ENCODE measurements at places on chromosomes 5 and 9.

- no peak for DNase-seq
Measured at GRCh38 chr5:5481206-5481605, 58.7 kb downstream of the ICE1 start.

DNA sequence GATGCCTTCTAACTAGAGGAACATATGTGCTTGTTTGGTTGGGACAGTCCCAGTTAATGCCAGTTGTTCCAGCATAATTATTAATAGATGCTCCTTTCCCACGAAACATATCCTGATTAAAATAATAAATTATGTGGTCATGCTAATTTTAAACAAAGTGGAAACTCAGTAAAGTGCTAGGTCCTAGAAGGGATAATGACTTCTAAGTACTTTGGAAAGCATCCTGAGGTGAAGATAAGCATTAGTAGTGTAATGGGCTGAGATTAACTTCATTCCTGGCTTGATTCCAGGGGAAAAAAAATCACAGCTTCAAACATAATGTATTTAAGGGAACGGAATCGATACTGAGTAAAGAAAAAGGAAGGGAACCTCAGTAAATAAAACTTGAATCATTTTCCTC lies 213.7 kb upstream of the SNX2 start:
- no peak for DNase-seq

GRCh38 chr5:36389245-36389644 lies 87.5 kb upstream of the RANBP3L start:
- DNase-seq = peak; percentile 7

DNA sequence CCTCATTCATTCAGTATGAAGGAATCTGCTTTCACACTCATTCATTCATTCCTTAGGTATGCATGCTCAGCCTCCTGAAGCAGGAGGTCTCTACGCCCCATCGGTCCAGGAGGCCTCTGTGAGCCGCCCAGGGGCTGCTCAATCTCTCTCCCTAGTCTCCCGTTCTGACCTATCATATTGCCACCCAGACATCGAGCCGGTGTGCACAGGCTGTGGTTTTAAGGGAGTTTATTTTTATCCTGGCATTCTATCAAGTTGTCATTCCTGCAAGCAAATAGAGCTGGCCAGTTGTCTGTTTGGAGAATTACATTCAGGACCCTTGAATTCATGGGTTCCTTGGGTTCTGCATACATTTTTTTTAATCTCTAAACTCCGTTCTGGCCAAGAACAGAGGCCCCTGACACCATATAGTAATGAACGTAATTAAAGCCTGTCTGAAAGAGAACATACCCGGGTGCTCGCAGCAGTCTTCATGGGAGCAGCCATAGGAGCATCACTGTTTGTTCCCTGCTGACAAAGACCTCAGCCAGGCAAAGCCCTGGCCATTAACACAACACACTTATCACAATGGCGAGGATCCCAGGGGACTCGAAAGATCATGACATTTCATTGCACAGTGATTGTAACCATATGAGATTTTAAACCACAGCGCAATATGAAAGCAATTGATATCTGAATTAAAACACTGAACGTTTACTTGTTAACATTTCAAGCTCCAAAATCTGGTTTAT lies 80.9 kb downstream of the ADAMTS16 start:
- no peak for DNase-seq

DNA sequence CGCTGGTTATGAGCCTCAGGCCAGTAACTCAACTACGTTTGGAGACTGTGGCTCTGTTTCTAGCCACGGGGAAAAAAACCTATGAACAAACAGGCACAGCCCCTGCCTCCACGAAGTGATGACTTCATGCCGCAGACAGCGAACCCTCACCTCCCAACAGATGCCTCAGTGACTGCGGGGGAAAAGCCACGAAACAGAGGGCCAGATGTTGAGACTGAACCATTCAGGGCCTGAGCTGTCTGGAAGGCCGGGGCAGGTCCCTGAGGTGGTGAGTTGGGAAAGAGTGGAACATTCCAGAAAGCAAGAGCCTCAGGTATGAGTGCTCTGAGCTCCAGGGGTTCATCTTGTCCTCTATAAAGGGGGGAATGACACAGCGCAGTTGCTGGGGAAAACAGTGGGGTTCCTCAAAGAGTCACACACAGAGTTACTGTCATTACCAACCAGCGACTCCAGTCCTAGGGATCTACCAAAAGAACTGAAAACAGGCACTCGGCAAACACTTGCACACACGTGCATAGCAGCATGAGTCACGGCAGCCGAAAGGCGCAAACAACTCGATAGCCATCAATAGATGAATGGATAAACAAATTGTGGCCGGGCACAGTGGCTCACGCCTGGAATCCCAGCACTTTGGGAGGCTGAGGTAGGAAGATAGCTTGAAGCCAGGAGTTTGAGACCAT lies 15.3 kb downstream of the PLPP7 start:
- no peak for DNase-seq

DNA sequence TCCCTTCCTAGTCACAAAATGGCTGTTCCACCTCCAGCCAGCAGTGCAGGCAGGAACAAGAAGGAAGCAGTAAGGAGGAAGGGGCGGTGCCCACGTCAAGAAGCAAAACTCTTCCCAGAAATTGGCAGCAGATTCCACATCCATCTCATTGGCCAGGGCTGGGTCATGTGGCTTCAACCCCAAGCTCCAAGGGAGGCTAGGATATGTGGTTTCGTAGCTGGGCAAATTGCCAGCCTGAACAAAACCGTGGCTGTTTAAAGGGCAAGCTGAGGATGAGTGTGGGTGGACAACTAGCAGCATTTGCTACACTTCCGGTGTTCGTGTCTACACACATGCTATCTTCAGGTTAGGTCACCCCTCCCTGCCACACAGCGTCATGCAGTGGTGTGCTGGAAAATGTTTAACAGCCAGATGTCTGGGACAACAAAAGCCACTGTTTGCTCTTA lies 92.1 kb upstream of the MAP1B start:
- DNase-seq = no peak

GRCh38 chr9:93541581-93542349 lies 34.6 kb upstream of the PHF2 start:
- DNase-seq = no peak

GRCh38 chr9:81508476-81508875 lies 180.9 kb downstream of the TLE1 start:
- no peak for DNase-seq

DNA sequence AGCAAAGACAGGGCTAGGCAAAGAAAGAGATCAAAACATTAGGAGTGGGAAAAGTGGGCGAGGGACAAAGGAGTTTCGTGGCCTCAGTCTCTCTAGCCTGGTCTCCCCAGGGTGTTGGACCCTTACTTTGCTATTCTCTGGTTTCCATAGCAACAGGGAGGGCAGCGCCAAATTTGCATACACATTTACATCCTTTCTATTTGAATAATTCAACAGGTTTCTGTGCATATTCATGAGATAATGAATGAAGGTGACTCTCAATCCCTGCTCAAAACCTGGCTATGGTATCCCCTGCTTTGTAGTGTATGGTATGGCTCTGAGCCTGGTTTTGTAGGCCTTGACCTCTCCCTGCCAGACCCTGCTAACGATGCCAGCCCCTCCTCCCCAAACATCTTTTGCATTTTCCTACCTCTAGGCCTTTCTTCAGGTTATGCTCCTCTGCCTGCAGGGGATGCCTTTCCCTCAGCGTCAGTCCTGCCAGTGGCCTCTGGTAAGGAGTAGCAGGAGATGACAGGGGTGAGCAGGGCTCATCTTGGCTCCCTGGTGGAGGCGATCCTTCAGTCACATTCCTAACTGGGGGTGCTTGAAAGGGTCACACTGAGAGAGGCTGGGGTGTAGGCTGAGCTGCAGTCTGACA lies 9.8 kb downstream of the RPP25L start:
- no peak for DNase-seq

DNA sequence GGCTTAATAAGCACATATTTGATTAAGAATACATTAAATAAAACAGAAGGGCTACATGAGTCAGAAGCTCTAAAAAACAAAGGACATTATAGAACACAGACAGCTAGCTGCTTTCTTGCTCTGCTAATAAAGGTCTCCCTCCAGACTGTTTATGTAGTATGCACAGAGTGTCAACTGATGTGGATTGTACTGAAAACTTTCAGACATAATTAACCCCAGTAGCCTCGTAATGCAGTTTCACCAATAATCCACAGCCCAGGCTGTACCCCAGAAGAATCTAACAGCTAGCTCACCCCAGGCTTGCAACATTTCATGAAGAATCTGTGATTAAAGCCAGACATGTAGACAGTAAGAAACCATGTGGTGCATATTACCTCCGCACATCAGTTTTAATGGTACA lies 30.8 kb downstream of the FGF10 start:
- DNase-seq = no peak

DNA sequence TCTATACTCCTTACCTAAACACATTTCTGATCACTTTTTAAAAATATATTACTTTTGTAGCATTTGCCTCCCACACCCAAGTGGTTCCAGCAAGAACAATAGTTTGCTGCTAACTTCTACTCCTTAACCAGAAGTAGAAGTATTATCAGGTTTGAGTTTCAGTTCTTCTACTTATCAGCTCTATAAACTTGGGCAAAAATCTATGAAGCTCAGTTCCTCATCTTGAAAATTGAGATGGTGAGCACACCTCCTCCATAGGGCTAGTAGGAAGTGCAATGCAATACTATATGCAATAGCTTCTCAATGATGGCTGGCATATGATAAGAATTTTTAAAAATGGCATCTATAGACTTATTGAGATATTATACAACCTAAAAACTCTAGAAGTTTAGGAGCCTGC lies 283.7 kb downstream of the TLR4 start:
- DNase-seq = no peak

- no peak for DNase-seq
Measured at GRCh38 chr5:59819806-59820205, 73.7 kb downstream of the PDE4D start.

DNA sequence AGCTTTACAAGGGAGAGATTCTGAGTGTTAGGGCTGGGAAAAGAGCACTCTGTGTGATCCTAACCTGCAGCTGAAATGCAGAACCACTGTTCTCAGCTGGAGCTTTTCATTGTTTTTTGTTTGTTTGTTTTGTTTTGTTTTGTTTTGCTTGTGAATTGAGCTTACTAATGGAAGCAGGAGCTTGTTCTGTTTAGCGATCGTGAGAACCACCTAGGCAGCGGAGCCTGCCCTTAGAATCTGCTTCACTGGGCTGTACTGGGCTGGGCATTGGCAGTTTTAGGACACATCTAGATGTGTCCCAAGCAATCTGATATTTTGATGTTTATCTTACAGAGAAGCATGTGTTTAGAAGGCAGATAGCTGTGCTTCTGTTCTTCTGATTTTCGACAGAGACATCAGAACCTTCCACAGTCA lies 14.3 kb downstream of the SYK start:
- no peak for DNase-seq

GRCh38 chr9:32581512-32582143 lies 8.7 kb upstream of the NDUFB6 start:
- DNase-seq = no peak

- no peak for DNase-seq
Measured at GRCh38 chr5:24923400-24923799, 278.6 kb upstream of the CDH10 start.

DNA sequence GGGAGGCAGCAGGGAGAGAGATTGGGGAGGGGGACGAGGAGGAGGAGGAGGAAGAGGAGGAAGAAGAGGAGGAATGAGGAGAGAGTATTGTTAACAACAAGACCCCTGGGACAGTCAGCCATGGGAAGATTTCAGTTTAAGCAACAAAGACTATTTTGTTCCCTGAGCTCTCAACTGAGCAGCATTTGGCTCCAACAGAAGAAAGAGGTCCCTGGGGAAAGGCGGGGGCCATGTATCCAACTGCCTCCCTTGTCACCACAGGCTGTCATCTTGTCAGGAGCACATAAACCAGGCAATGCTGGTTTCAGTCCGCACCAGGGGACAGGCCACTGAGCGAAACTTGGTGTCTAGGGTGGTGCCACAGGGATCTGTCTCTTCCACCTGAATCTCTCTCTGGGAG lies 316.1 kb downstream of the TLE1 start:
- no peak for DNase-seq

DNA sequence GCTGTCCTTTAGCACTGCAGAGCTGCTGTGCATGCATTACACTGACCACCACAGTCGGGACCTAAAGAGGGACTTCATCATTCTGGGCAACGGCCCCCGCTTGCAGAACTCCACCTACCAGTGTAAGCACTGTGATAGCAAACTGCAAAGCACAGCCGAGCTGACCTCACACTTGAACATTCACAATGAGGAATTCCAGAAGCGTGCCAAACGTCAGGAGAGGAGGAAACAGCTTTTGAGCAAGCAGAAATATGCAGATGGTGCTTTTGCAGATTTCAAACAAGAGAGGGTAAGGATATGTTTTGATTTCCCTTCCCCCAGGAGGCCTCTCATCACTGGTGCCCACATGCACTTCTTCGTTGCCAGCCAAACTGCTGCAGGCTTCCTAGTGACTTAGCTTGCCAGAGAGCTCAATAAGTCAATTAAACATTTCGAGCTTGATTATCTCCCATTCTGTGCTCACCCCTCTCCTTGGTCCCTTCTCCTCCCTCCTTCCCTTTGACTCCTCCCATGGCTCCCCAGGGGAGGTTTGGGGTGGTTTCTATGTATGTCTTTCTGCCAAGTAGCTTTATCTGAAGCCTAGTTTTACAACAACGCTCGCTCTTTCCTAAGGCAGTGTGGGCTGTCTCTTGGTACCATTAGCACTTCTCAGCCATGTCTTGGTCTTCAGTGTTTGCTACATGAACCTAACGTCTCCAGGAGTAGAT lies 66.7 kb downstream of the ZNF462 start:
- DNase-seq = no peak

DNA sequence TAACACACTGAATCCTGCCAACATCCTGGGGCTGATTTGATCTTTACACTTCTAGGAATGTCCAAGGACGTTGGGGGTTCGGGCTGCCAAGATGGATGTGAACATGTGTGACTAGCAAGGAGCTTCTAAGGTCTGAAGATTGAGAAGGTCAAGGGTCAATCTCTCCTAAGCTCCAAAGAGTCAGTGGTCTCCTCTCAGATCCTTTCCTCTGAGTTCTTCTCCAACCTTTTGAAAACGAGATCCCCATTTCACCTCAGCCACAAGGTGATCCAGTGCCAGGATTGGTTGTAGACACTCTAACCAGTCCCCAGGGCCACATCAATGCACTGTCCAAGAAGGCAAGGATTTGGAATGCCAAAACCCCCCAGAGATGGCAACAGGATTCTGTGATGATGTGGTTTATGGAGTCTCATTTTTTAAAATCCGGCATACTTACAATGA lies 266.8 kb downstream of the NDUFS4 start:
- no peak for DNase-seq
